ENCODE measurements at places on chromosomes 4 and X.
A peak's percentile ranks its signal among the peaks of the same experiment; 100 is the strongest.

- DNase-seq, result no peak
Measured at GRCh38 chrX:105829011-105829410, 6.7 kb downstream of the NRK start.

DNA sequence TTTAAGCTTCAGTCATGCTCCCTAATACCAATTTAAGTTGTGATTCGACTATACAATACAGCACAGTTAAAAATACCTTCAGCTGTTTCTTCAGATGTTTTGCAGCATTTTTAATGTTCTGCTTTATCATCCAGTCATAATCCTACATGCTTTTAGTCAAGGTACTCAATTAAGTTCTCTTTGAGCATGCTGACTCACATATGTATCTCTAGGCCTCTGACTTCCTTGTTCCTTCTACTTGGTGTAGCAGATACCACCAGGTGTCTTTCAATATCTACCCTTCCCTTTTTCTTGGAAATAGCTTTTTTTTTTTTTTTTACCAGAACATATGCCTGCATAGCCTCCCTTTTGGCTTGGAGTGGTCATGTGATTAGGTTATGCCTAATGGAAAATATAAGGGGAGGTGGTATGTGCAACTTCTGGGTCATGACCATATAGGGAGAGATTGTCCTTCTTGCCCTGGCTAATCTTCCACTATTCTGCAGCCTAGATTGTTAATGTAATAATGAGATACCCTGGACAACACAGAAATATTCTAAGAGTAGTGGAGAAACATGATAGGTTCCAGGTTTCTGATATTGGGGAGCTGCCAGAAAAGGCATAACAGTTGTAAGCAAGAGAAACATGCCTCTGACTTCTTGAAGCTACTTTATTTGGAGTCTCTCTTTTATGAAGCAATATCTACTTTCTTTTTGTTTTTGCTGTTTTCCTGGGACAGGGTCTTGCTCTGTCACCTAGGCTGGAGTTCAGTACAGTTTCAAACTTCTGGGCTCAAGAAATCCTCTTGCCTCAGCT is 737.2 kb upstream of the SLIT2 start:
- DNase-seq, result no peak

DNA sequence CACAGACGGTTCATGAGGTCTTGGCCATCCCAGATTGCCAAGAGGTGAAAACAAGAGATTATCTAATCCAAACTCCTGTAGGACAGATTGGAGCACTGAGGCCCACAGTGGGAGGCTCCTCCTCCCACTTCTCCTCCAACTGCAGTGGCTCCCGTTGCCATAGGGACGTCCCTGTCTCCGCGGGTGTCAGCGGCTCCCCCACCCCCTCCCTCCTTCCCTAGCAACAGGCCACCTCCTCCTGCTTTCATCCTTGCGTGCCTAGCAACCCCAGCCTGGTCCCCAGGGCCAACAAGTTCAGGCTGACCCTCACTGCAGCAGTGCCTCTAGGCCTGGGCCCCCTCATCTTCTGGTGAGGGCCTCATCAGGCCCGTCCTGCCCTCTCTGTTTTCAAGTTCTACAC is 6.8 kb upstream of the IQSEC2 start:
- DNase-seq, result peak; percentile 30

DNA sequence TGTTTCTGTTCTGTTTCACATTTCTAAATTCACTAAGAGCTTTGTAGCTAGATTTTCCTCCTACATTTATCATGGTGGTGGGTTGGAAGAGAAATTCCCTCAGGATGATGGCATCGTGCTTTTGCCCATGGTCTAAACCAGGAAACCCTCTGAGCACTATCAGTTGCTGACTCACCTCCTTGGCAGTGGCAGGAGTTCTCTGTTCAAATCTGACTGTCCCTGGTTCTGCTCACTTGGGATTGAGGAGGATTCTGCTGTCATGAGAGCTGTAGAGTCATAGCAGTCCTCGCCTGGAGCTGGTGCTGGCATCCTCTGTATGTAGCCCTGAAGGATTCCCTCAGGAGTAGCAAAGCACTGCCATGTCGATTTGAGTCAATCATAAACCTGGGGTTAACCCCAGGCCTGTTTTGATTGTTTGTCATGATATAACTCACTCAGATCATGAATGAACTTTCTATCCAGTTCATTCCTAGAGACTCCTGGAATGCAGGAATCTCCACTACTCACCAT is 9.4 kb downstream of the TEX13A start:
- DNase-seq, result no peak

GRCh38 chrX:72526534-72527508 is 45.8 kb downstream of the HDAC8 start:
- DNase-seq, result peak; percentile 29

GRCh38 chr4:76208005-76208765 is 5.4 kb downstream of the SCARB2 start:
- DNase-seq, result no peak

GRCh38 chr4:128635141-128635954 is 174.2 kb upstream of the JADE1 start:
- DNase-seq, result peak; percentile 96

- no peak for DNase-seq
Measured at GRCh38 chr4:186851291-186852072, 127.8 kb upstream of the FAT1 start.

DNA sequence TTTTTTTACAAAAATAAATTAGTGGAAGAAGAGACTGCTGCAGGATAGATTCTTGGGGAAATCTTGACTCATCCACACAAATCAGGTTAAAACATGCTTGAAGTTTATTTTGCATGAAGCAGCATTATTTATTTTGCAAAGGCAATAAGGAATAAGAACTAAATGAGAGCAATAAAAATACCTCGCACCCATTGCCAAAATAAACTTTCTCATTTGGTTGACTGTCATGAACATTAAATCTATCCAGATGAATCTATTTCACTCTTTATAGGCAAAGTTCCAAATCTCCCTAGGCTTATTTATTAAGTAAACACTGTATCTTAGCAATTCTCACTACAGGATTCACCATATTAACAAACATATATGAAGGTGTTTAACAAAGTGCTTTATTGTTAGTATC is 58.9 kb downstream of the HOPX start:
- DNase-seq, result no peak

- DNase-seq, result no peak
Measured at GRCh38 chrX:15976396-15976795, 121.8 kb upstream of the AP1S2 start.

GRCh38 chr4:172630280-172630679 is 538.3 kb upstream of the GALNT7 start:
- no peak for DNase-seq

DNA sequence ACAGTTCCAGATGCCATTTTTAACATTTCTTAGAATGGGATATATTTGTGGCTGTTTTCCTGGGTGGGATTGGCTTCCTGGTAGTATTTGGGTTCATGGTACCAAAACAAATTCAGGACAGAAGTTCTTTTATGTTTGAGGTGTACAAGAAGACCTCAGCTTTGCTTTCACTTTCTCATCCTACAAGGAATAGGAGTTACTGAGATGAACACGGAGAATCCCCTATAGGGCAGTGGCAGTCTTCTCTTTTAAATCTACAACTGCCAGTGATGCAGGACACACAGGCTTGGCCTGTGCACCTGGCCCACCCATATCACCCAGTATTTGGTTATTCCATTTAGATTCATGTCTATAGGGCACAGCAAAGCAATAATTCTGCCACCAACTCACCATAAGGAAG is 35.2 kb downstream of the SLC10A7 start:
- no peak for DNase-seq

DNA sequence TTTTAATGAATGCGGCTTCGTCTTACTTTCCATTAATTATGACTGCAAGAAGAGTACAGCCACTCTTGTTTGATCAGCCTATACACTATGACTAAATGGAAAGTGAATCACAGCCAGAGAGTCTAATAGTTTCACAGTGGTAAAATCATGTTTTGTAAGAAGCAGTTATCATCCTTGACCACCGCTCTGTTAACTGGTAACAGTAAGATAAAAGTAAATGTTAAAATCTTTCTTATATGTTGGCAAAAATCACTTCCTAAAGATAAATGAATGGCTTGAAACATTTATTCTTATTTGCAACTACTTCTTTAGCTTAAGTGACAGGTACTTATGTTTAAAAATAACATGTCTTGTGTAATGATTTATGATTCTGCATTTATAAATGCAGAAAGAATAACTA is 13.2 kb downstream of the GALNT7 start:
- peak; percentile 72 for DNase-seq

DNA sequence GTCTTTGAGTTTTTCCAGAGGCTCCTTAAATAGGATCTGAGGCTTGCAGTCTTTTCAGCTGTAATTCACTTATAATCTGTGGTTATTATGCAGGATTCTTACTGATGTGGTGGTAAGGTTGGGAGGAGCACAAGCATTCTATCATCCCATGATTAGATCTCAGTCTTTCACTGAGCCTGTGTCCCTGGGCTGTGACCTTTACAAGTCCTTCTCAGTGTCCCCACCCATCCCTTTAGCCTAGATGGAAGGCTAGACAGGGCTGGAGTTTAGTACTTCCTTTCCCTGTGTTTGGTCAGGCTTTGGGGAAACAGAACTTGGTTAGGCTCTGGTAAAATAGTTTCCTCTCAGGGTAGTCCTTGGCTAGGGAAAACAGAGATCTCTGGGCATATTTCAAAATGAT is 17.1 kb upstream of the NKAP start:
- DNase-seq, result no peak

- no peak for DNase-seq
Measured at GRCh38 chrX:106585478-106585877, 26.3 kb upstream of the RADX start.

Measured in astrocyte of the hippocampus (primary cell).